ENCODE measurements at places on chromosomes 3 and 15.

GRCh38 chr3:176286476-176287085 lies 910.7 kb downstream of the TBL1XR1 start:
- DNase-seq, result no peak

DNA sequence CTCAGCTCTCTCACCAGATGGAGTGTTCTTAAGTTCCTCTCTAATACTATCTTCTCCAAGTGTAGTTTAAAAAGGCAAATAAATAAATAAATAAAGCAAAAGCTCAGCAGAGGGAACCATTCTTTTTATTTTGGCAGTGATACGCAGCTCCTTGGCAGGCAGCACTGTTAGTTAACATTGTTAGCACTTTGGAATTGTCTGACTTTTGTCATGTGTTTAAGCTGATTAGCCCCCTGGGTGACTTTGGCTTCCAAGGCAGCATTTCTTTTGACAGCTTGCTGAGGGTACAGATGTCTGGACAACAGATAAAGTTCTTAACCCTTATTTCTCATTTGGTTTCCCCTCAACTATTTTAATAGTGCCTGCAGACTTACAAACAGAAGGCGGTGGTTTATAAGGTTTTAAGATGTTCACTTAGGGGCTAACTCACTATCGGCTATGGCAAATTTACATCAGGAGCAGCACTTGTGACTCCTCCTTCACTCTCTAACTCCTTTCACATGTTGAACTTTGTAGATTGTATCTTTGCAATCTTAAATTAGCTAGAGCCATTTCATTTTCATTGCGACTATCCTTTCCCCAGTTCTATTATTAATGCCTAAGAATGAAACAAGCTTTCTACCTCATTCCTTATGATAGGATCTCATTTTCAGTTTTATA lies 213.4 kb downstream of the ZBBX start:
- no peak for DNase-seq

DNA sequence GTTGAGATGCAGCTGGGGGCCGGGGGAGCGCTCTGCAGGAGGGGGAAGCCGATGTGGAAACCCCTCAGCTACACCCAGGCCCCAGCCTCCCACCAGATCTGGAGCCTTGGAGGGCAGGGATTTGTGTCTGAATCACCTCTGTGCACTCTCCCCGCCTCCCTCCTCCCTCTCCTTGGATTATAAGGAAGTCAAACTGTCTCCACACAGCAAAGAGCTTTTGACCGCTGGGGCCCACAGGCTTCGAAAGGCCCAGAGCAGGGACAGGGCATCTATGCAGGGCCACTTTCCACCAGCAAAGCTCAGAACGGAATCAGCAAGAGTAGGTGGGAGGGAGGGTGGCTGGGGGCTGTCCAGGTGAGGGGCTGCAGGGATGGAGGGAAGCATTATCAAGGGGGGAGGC lies 68.9 kb downstream of the IQSEC1 start:
- DNase-seq, result no peak

DNA sequence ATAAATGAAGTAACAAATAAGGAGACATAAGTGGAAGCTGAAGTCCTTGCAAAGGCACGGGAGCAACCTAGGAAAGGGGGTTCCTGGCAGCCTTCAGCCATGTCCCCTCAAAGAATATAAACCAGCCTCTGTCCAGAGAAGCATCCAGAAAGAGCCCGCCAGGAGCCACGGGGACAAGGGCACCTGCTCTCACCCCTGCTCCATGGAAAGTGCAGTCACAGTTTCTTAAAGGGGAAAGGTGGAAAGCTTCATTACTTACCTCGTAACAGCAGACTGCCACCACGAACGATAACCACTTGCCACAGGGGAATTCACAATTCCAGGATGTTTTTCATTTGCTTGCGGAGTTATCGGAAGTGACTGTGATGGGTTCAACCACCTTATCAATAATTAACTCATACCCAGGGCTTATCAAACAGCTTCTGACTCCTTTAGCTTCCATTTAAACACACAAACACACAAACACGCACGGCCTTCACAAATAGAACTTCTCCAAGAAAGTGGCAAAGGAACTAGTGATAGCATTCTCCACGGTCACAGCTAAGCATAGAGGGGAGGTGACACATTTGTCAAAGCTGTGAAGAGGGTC lies 134.2 kb upstream of the IGF1R start:
- no peak for DNase-seq

- DNase-seq, result no peak
Observed at GRCh38 chr3:177337541-177338331, 140.5 kb upstream of the TBL1XR1 start.

- DNase-seq, result no peak
Observed at GRCh38 chr3:118487734-118488133, 546.9 kb downstream of the IGSF11 start.

- no peak for DNase-seq
Observed at GRCh38 chr3:151584566-151584965, 123.7 kb upstream of the IGSF10 start.

DNA sequence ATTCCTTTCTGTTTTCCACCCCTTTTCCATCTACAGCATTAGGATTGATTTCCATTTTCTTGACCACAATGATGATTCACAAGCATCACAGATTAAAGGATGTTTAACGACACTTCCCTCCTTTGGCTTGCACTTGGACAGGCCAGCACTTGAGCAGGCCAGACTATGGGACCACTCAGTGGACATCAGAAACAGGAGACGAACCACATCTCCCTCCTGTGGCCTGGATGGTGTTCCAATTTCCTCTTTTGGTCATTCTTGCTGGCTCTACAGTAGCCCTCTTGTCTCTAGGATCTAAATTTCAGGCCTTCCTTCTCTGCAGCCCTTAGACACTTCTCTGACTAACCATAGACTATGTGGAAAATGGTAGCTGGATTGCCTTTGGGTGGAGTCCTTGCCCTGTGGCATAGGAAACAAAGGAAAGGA lies 78.8 kb upstream of the BOC start:
- no peak for DNase-seq

GRCh38 chr3:21750080-21750696 lies 822 bp downstream of the ZNF385D start:
- no peak for DNase-seq

DNA sequence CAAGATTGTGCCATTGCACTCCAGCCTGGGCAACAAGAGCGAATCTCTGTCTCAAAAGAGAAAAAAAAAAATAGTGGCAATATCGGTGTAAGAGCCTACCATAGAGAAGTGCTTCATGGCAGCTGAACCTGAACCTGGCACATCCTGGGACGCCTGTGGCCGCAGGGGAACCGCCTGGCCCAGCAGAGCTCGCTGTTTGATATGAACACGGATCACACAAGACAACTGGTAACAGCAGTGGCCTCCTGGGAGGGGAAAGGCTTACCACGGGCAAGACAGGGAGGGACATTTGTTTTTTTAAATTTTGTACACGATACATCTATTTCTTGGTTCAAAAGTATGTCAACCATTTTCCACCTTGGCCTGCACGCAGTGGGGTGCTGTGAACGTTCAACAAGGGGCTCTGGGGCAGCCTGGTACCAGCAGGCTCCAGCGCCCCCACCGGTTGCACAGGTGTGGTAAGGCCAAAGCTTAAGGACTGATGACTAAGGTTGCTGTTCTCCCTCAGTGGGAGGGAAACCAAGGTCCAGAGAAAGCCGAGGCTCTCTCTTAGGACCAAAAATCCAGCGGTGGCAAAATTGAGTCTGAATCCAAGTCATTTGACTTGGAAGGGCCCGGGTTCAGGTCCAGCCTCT lies 21.7 kb upstream of the EPHB3 start:
- DNase-seq, result no peak

GRCh38 chr15:98823012-98823458 lies 174.7 kb downstream of the IGF1R start:
- DNase-seq, result no peak

- no peak for DNase-seq
Observed at GRCh38 chr3:18236726-18237125, 188.4 kb downstream of the SATB1 start.

GRCh38 chr3:165641569-165642310 lies 195.5 kb downstream of the BCHE start:
- DNase-seq, result no peak

- no peak for DNase-seq
Observed at GRCh38 chr3:86790884-86791549, 199.9 kb downstream of the VGLL3 start.

DNA sequence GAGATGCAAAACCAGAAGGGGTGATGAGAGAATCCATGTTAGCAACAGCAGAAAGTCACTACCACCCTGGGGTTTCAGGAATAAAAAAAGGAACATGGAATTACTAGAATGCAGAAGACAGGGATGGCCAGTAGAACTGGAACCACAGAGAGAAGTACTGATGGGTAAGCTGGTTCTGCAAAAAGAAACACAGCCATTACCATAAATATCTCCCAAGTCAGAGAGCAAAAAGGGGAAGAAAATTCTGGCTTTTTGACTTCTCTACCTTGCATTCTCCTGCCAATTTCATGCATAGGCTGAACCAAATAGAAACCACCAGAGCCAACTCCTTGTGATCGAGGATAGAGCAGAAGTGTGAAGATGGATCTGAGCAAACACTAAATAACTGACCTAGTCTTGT lies 550.4 kb upstream of the NAALADL2 start:
- DNase-seq, result no peak

DNA sequence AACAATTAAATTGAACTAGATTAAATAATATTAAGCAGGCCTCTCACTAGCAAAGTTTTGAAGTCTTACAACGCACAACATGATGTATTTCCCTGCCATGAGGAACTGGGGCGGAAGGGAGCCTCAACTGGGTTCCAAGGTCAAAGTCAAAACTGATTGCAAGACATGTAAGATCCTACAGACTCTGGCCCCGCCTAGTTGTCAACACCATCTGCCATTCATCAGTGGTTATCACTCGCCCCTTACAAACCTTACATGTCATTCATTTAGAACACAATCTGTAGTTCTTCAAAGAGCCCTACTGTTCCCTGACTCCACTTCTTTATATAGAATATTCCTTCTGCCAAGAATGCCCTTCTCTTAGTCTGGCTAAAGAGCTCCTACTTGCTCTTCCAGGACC lies 10.0 kb downstream of the ATP13A3 start:
- DNase-seq, result no peak

All from activated CD8-positive, alpha-beta memory T cell treated with anti-CD3 and anti-CD28 coated beads for 1 hour (primary cell).